ENCODE measurements at places on chromosomes 1 and 21. TPM values are rescaled to one million over a fixed set of nuclear protein-coding genes. Genes with fewer than 3 reads are reported as not detected.

COL6A2 gene
- 114 TPM for total RNA-seq

LRRC71 gene
- not detected for total RNA-seq

CCDC27 gene
- not detected for total RNA-seq

FCRL5 gene
- not detected for total RNA-seq

FCRLB gene
- 0.82 TPM for total RNA-seq

AGO3 gene
- total RNA-seq = 20.1 TPM

LCE3E gene
- total RNA-seq = not detected

KRTAP11-1 gene
- not detected for total RNA-seq

SLC19A1 gene
- 28.2 TPM for total RNA-seq

CTH gene
- 10.1 TPM for total RNA-seq

PATJ gene
- 83.1 TPM for total RNA-seq

ATF3 gene
- total RNA-seq = 117 TPM

S100A6 gene
- total RNA-seq = 1,154 TPM

NCMAP gene
- total RNA-seq = 2.1 TPM

PGBD5 gene
- 8.7 TPM for total RNA-seq

DNA sequence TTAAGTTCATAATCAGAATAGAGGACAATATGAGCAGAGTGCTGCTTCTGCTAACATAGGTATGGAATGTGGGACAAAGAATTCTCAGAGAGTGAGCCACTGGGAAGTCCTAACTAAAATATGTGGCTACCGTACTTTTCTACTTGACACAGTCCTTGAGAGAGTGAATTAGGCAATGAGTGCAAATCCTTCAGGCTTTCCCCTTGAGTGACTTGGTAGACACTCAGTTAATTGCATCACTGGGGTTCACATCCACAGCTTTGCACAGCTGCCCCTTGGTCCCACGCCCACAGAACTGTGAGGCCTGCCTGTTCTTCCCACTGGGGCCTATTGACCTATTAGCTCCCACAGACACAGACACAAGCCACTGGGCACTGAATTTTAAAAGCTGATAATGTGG lies 40.5 kb upstream of the PAXBP1 start:
- no peak for DNase-seq

- no peak for DNase-seq
Observed at GRCh38 chr1:159854116-159854692, 8.3 kb downstream of the VSIG8 start.

- DNase-seq = no peak
Observed at GRCh38 chr1:174352117-174352516, 95.6 kb upstream of the GPR52 start.

GRCh38 chr1:9225411-9225785 lies 9.2 kb upstream of the H6PD start:
- DNase-seq = no peak

GRCh38 chr1:11567244-11568065 lies 86.8 kb downstream of the FBXO2 start:
- no peak for DNase-seq

DNA sequence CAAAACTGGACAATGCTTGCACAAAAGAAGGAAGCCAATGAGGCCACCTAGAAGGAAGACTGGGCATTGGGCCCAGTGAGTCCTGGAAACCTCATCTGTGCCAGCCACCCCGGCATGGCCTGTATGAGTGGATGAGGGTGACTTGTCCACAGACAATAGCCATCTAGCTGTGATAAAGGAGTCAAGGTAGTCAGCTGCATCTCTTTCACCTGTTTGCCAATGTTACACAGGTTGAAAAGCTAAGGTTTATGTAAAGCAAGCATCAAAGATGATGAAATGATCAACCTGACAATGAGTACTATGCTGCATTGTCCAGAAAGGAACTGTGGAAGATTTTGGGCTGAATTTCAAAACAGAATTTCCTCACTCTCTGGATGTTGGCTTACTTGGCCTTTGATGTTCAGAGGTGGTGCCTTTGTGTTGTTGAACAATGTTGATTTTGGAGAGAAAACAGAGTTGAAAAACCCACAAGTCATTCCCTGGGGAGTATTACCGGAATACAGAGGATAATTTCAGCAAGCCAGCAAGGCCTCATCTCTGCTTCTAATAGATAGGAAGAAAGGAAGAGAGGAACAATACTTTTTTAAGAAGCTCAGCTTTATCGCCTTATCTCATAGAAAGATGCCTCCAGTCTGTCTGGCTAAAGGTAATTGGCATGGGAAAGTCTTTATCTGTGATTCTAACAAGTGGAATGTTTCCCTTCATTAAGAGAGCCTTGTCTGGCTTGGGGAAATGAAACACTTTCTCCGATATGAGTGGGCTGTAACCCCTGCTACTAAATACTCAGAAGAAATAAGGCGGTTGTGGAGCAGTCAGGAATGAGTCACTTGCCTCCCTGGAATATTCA lies 11.4 kb upstream of the SELE start:
- DNase-seq = no peak

GRCh38 chr21:28541371-28542112 lies 451.1 kb downstream of the LTN1 start:
- no peak for DNase-seq

DNA sequence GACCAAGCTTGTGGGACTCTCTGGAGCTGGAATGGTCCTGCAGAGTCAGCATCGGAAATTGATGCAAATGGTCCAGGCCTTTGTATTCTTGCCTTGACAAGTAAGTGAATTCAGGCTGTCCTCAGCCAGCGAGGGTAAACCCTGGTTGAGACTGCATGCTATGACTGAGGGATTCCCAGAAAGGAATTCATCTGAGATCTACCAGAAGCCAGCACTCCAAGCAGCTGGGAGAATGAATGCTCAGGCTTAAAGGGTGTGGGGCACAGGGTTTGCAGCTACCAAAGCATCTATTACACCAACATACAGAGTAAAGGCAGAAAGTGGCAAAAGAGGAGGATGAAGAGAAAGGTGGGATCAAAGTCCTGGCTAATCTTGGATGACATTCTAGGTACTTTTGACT lies 257.0 kb upstream of the LYPLAL1 start:
- DNase-seq = no peak

DNA sequence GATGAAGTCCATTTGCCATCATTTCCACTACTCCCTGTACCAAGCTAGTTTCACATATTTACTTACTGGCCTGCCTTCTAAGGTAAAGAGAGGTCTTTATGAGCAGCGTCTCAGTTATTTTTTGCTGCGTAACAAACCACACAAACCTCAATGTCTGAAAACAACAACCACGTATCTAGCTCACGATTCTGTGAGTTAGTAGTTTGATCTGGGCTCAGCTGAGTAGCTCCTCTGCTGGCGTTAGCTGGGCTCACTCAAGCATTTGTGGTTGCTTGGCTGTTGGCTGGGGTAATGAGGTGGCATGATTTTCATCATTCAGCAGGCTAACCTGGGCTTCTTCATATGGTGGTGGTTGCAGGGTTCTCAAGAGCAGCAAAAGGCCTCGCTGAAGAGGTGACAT lies 225.4 kb downstream of the FOXD2 start:
- no peak for DNase-seq

DNA sequence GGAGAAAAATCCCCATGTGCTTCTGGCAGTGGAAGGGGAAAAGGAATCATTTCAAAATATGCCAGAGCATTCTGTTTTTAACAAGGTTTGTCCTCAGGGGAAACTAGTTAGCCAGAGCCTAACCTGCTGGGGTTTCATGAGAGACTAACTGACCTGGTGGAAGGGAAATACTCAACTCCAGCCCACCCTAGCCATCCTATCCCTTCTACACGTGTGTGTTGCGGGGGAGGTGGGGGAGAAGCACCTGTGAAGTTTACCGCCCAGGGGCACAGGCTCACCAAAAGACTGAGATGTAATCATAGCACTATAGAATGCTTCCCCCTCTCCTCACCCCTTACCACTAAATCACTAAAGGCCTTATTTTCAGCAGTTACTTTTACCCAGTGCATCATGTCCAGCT lies 139.5 kb downstream of the GRIK3 start:
- peak; percentile 18 for DNase-seq

- DNase-seq = no peak
Observed at GRCh38 chr1:214331180-214331579, 50.2 kb downstream of the SMYD2 start.

DNA sequence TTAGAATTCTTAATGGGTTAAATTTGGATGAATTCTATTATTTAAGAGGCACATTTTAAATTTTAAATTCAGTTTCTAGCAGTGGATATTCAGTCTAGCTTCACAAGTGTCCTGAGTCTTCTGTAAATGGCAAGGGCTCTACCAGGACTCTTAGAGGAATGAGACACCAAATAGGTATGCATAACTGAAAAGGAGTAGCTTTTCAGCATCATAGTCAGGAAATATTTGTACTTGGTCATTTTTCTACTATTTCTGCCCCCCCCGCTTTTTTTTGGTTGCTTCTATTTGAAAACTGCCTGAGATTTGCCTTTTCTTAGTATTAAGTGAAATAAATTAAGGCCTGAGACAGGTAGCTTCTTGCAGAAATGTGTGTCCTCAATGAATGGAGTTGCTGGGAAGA lies 80.2 kb downstream of the MAST2 start:
- DNase-seq = no peak

- no peak for DNase-seq
Observed at GRCh38 chr1:28326515-28326914, 2.3 kb upstream of the MED18 start.

- no peak for DNase-seq
Observed at GRCh38 chr1:186834399-186834958, 5.7 kb downstream of the PLA2G4A start.

- no peak for DNase-seq
Observed at GRCh38 chr1:30679201-30679975, 44.0 kb downstream of the MATN1 start.

DNA sequence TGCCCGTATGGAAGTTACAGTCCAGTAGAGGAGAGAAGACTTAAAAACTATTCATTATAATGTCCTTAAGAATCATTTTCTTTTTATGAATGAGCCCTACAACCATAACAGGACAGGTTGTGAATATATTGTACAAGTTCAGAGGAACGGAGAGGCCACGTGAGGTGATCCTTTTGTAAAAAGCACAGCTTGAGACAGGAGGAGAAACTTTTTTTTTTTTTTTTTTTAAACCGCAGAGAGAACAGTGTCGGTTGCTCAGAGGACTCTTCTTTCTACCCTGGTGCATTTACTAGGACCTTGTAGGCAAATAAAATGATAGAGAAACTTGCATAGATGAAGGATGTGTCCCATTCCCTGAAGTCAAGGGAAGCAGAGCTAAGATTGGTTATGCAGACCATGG lies 32.1 kb downstream of the DYRK1A start:
- no peak for DNase-seq

DNA sequence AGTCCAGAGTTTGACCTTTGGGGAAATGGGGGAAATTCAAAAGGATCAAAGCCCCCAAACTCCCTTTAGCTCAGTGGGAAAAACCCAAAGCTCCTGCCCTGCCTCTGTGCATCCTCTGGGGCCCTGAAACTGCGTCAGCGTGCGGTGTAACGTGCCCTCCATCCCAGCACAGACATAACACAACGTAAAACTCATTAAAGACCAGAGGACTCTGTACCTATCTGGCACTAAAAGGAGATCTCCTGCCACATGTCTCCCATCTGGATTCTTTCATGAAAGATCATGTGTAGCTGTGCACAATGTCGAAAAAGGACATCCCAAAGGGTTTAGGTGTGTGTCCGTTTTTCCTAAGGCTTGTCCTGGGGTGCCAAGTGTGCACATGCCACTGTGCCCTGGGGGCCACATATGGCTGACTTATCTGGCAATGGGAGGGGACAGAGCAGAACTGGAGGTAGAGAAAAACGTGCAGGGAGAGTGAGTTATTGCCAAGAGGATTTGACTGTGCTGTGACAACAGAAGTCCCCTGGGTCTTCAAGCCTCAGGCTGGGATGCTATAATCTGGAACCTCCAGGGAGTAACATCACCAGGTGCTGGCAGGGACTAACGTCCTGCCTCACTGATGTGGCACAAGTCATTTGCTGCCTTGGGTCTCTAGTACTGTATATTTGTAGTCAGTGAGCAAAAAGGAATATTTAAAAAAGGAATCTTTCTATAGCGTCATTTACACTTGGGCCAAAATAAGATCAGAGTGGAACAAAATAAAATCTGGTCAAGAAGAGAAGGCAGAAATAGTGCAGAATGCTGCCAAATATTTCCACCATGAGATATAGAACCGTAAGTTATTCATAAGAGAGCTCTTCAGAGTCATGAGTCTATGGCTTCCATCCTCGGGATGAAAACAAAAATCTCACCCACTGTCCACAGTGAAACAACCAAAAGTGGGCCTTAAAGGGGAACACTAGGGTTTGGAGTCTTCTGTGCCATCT lies 52.3 kb downstream of the ITPKB start:
- no peak for DNase-seq

GRCh38 chr1:227192163-227192562 lies 126.1 kb downstream of the CDC42BPA start:
- no peak for DNase-seq

- DNase-seq = no peak
Observed at GRCh38 chr1:224540535-224540934, 75.6 kb upstream of the CNIH3 start.

DNA sequence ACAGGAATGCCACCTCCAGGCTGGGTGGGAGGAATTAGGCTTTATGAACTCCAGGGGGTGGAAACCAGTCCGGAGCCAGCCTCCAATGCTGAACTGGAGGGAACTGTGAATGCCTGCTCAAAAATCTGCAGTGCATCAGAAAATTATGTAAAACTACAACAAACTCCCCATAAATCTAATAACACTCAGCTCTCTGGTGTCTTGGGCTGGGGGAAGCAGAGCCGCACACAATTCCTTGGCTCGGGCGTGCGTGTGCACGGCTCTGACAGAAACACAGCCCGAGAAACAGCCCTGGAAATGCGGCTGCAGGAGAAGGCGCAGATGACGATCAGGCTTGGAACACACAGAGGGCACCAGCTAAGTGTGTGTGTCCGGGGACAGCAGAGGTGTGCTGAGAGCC lies 127.6 kb upstream of the VAMP3 start:
- DNase-seq = no peak

- DNase-seq = no peak
Observed at GRCh38 chr1:221188458-221188857, 309.2 kb downstream of the HLX start.

GRCh38 chr1:114803001-114803400 lies 22.5 kb upstream of the SIKE1 start:
- no peak for DNase-seq

- DNase-seq = no peak
Observed at GRCh38 chr1:10957133-10957532, 55.3 kb upstream of the TARDBP start.

DNA sequence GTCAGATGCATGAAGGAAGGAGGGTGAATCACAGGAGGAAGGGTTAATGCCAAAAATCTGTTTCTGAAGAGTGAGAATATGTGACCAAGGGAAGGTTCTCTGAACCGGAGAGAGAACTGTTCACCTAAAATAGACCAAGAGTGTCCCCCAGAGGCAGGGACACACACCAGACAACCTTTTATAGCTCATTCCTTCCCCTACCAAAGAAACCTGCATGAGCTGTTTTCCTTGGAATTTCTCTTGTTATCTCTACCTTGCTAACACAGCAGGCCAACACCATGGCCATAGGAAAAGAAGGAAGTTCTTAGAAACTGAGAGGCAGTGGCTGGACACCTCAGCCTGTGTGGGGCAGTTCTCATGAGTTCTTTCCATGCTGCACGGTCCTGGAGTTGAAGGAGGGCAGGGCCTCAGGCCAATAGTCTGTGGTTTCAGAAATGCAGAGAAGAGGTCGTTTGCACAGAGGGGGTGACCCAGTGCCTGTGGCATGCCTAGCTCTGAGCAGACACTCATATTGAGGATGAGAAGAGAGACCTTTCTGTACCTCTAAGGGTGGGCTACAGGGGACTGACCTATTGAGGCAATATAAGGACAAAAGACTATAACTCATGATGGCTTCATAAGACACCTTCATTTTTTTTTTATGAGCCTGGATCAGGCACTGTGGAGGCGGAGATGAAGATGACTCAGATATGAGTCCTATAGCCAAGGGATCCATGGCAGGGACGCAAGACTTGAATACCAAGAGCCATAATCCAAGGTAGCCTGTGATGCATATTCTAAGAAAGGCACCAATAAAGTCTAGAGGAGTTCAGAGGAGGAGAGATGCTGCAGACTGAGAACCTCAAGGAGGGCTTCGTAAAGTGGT lies 39.4 kb downstream of the IGFN1 start:
- peak; percentile 58 for DNase-seq

All from type B pancreatic cell (in vitro differentiated cells).